ENCODE measurements at places on chromosomes 12 and 14.

GRCh38 chr14:86935241-86935885 lies 1057.6 kb downstream of the GALC start:
- peak; percentile 83 for DNase-seq

- no peak for DNase-seq
These were observed 83.8 kb downstream of the SLC38A1 start for GRCh38 chr12:46184798-46185595.

DNA sequence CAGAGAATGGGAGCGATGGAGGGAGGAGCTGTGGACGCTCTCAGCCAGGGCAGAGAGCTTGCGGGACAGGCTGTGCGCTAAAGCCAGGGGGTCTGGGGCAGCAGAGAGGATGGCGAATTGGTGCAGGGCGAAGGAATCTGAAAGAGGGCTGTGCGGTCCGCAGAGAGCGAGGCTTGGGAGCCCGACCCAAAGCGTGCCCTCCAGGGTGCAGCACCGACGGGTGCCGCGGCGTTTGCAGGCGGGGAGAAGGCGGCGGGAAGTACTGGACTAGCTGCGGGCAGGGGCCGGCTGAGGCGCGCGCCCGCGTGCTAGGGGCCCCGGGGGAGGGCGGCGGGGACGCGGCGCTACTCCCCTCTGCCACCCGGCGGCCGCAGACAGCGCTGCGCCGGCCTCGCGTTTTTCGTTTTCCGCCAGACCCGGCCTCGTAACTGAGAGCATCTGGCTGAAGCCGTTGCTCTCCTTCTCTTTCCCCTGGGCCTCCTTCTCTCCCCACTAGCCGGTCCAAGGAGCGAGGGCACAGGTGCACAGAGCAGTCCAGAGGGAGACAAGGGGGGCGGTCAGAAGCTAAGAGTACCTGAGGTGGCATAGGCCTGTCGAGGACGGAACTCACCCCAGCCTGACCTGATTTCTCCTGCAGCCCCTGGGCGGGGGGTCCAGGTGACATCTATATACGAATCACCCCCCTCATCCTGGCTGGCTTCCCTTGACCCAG lies 24.9 kb downstream of the SLC6A12 start:
- no peak for DNase-seq

DNA sequence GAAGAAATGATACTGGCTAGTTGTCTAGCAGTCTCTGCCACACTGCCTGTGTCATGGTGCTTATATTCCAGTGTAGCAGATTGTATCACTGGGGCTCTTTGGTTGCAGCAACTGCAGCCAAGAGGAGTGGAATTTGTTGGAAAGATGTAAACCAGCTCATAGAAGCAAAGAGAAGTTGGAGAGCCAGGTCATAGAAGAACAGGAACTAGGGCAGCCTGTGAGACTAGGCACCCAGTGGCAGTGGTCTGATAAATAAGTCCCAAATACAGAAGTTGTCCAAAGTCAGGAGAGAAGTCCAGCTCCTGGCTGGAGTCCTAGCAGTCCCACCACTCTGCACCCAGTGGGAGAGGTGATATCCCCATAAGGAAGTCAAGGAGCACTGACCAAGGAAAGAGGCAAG lies 172.5 kb upstream of the ARID2 start:
- no peak for DNase-seq

DNA sequence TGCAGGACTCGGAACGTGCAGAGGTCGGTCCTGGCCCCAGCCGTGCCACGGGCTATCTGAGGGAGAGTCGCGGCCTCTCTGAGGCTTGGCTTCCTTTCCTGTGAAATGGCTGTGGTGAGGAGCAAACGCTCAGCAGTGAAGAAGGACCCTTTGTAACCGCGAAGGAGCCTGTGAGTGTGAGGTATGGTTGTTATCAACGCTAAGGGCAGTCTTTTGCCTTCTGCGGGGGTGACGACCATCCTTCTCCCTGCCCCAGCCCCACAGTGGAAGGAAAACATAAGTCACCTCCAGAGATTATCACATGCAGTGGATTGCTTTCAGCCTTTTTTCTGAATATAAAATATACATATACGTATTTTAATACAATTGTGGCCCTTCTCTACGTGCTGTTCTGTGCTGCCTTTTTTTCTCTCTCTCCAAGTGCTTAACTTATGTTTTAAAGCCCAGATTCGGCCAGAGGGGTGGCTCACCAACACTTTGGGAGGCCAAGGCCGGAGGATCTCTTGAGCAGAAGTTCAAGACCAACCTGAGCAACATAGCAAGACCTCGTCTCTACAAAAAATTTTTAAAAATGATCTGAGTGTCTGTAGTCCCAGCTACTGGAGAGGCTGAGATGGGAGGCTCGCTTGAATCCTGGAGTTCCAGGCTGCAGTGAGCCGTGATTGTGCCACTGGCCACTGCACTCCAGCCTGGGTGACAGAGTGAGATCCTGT lies 17.4 kb downstream of the TAMALIN start:
- no peak for DNase-seq

DNA sequence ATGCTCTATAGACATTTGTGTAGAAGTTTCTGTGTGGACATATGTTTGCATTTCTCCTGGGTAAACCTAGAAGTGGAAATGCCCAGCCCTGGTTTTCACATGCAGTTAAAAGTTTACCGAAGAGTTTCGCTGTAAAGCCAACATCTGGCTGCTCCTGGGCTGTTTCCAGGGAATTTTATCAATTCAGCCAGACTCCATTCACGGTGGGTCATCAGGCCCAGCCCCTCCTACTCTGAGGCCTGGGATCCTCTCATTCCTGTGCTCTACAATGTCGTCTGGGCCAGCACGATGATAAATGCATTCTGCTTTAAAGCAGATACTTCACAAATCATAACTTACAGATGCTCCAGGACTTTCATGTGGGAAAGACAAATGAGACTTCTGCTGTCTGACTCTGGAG lies 7.1 kb downstream of the NUAK1 start:
- DNase-seq = no peak

- no peak for DNase-seq
These were observed 8.4 kb downstream of the PAPLN start for GRCh38 chr14:73245480-73246325.

- DNase-seq = peak; percentile 15
These were observed 28.8 kb downstream of the ETNK1 start for GRCh38 chr12:22653791-22654190.

DNA sequence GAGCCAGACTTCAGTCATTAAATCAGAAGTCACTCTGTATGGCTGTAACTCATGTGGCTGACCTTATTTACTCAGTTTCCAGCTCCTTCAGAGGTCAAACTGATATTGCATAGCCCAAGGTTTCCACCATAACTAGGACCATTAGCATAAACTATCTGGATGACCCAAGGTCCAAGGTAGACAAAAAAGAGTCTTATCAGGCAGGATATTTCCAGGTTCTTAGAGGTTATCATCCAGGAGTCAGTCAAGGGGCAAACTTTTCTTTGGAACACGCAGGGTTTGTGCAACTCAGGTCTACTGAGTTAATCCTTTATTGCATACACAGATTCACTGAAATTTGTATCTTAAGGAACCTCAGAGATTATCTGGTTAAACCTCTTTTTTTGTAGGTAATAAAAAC lies 66.5 kb downstream of the AVPR1A start:
- no peak for DNase-seq

DNA sequence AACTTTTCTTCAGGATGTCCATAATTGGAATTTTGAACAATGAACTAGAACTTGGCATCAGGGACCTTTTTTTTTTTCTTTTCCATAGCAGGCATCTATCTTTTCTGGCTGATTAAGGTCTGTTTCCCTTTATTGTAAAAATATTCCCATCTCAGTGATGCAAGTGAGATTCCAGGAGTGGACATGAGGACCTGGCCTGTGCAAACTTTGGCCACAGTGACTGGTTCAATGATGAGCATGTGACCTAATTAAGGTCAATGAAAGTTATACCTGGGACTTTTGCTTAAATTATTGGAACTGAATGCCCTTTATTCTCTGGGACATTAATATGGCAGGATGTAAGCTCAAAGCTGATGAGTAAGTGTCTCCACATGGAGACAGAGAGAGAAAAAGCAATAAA lies 83.8 kb downstream of the DIO2 start:
- no peak for DNase-seq

- DNase-seq = no peak
These were observed 151.6 kb upstream of the OR4E1 start for GRCh38 chr14:21825149-21825743.

DNA sequence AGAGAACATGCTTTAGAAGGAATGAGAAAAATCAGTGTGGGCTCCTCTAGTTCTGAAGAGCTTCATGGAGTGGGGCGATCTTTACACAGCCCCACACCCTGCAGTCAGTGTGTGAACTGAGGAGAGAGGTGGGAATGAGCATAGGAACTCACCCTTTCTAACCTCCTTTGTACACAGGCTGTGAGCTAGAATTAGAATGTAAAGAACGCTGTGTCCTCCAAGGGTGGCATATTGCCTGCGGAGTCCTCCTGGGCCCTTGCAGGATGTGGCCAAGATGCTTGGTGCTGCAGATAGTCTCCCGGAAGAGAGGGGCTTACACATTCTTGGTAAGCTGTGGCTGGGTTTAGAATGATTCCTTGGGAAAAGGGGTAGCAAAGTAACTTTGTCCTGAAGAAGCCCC lies 43.9 kb downstream of the NINJ2 start:
- no peak for DNase-seq

DNA sequence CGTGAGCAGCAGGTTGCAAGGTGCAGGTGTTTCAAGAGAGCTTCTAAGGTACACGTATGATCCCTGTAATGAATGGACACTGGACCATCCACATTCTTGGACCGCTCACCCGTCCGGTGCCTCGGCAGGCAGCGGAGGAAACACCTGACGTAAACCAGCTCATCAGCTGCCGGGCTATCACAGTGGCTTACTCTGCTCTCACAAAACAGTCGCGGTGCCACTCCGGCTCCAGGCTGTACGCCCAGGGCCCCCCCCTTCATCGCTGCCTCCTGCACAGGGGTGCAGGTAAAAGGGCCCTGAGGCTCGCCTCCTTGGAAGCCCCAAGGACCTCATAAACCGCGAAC lies 436 bp downstream of the VPS33A start:
- peak; percentile 18 for DNase-seq

DNA sequence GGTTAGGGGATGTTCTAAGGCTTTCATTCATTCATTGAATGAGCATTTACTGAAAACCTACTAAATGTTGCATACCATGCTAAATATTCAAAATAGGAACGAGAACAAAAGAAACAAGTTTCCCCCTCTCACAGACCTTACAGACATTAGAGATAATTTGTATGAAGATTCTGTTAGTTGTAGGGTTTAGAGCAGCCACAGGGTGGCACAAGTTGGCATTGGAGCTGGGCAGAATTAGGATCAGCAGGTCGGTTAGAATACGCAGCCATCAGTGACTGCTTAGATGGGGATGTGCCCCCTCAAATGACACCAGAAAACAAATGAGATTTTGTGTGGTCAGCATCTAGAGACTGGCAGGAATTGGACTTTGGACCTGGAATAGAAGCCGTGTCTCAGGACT lies 166.3 kb upstream of the DAAM1 start:
- DNase-seq = peak; percentile 12

GRCh38 chr12:60106214-60106613 lies 510.4 kb downstream of the SLC16A7 start:
- DNase-seq = peak; percentile 15

DNA sequence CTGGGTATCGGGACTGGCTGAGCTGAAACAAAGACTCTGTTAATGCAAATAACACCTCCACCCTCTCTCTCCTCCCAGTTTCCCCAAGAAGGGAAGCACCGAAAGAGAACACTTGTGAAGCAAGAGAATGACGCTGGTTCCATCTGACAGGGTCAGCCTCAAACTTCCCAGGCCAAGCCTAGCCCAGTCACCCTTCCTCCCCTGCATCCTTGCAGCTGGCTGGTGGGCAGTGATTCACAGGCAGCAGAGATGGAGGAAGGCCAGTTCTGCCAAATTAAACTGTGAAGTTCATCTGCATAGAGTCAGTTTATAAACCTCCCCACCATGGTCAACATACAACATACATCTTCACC lies 2.8 kb downstream of the LRRC74A start:
- no peak for DNase-seq

DNA sequence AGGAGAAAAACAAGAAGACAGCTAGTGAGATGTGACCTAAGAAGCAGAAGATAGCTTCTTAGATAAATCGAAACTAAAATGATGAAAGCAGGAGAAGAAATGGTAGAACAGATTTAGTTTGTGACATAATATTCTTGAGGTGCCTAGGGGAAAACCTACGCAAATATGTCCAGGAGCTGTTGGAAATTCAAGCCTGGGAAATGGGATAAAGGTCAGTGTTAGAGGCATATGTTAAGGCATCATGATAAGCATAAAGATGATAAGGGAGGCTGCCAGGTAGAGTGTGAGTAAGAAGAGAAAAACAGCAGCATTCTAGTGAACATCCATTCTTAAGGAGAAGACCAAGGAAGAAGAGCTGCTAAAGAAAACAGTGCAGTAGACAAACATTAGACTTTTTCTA lies 109.6 kb upstream of the LGR5 start:
- DNase-seq = no peak

GRCh38 chr14:55071870-55072640 lies 20.6 kb downstream of the MAPK1IP1L start:
- peak; percentile 99 for DNase-seq

GRCh38 chr12:27424631-27425230 lies 21.8 kb upstream of the SMCO2 start:
- DNase-seq = peak; percentile 77

GRCh38 chr14:100348253-100348729 lies 25.2 kb downstream of the SLC25A47 start:
- DNase-seq = no peak

- DNase-seq = no peak
These were observed 24.0 kb upstream of the KRT78 start for GRCh38 chr12:52872644-52873389.

GRCh38 chr12:90828621-90829020 lies 126.4 kb downstream of the CCER1 start:
- no peak for DNase-seq

GRCh38 chr12:27843714-27844245 lies 63.7 kb upstream of the MANSC4 start:
- no peak for DNase-seq

- DNase-seq = no peak
These were observed 47.6 kb downstream of the ANO4 start for GRCh38 chr12:100842156-100842555.

GRCh38 chr14:96029089-96029645 lies 10.0 kb upstream of the C14orf132 start:
- DNase-seq = no peak

- DNase-seq = no peak
These were observed 209.3 kb upstream of the FOXN3 start for GRCh38 chr14:89626233-89626806.

DNA sequence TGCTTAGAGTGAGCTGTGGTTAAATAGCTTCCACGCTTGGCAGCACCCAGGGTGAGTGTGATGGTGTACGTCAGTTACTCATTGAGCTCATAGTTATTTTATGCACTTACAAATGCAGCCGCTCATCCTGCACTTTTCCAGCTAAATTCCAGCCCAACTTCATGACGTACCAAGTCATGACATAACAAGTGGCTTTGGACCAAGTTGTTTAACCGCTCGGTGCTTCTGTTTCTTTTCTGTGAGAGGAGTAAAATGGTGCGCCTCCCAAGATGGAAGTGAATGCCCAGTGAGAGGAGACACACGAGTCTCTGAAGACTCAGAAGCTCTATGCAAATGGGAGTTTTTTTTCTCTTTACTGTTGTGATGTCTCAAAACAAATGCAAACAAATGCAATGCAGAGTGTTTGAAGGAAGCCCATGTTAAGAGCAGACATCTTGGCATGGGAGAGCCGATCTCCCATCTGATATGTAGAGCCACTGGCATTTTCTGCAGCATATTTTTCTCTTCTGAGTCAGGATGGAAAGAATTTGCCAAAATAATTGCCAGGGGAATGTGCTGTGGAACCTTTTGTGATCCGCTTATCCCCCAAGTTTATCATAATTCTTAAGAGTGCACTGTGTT lies 72.2 kb downstream of the FBXW8 start:
- peak; percentile 83 for DNase-seq

GRCh38 chr12:47843226-47843980 lies 23.7 kb upstream of the HDAC7 start:
- no peak for DNase-seq

Measured in renal cortical epithelial cell (primary cell).